NCI-H1092 (cell line): ENCODE measurements at places on chromosomes 16 and 17.

- no peak for DNase-seq
Observed at GRCh38 chr17:29116804-29117753, 63.1 kb downstream of the MYO18A start.

DNA sequence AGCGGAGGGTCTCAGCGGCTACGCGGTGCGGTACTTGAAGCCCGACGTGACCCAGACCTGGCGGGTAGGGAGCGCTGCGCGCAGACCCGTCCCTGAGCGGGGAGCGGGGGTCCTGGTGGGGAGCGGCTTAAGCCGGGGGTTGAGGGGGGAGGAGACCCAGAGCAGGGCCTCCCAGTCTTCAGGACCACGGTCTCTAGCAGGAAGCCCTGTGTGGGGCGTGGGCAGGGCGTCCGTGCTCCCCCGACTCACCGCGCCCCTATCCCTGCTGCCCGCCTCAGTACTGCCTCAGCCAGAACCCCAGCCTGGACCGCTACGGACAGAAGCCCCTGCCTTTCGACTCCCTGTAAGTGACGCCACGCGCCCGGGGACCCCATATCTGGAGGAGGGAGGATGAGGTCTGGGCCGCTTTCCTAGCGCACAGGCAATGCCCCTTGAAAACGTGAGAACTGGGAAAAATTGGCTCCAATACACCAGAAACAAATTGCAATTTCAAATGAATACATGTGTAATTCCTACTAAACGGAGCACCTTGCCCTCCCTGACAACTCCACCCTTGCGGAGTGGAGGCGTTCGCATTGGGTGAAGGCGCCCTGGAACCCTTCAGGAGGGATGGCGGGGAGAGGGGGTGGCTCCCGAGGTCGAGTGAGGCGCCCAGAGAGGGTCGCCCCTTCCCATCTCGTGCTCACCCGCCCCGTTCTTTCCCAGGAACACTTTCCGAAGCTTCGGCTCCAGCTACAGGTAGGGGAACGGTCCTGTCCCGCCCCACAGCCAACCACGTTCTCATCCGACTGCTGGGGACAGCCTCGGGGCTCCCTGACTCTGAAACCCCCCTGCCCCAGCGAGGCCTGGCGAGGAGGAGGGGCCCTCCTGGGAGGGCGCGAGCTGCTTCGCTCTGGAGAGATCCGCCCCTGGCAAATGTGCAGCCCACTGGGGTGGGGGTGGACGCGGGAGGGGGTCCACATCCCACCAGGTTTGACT lies 14.6 kb upstream of the CNGB1 start:
- no peak for DNase-seq

GRCh38 chr16:23141033-23141432 lies 8.2 kb downstream of the USP31 start:
- DNase-seq: no peak

- peak; percentile 66 for DNase-seq
Observed at GRCh38 chr16:67449336-67449735, 18.4 kb downstream of the HSD11B2 start.

GRCh38 chr16:87056083-87056482 lies 261.1 kb downstream of the C16orf95 start:
- no peak for DNase-seq
